ENCODE measurements at places on chromosomes 6 and 20.

GRCh38 chr6:73508776-73509175 lies 12.1 kb downstream of the EEF1A1 start:
- DNase-seq = no peak

DNA sequence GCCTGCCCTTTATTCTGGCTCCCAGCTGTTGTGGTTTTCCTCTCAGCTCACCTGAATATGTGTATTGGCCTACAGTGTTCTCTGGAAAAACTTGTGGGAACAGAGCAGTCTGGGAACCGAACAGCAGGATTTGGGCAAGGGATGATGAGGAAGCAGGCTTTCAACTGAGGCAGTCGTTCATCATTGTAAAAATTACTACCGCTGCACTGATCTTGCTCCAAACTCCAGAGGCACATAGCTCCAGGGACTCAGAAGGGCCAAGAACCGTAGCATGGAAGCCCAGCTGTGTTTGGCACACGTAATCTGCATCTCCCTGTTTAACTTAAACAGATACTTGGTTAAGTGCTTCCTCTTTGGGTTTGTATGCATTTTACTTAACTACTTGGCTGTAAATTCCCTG lies 48.3 kb upstream of the EEF1A1 start:
- no peak for DNase-seq

DNA sequence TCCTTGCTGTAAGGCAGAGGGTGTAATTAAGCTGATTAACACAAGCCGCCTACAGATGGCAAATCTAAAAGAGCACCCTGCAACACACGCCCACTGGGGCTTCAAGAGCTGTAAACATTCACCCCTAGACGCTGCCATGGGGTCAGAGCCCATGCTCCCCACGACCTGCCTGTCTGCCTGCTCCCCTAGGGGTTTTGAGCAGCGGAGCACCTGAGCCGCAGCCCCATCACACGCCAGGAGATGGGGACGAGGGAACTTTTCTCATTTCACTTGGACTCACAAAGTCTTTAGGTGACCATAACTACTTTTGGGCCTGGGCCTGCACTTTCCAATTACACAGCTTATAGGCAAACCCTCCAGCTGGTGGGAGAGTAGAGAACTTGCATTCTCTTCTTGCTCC lies 99.0 kb upstream of the SOX4 start:
- DNase-seq = no peak

DNA sequence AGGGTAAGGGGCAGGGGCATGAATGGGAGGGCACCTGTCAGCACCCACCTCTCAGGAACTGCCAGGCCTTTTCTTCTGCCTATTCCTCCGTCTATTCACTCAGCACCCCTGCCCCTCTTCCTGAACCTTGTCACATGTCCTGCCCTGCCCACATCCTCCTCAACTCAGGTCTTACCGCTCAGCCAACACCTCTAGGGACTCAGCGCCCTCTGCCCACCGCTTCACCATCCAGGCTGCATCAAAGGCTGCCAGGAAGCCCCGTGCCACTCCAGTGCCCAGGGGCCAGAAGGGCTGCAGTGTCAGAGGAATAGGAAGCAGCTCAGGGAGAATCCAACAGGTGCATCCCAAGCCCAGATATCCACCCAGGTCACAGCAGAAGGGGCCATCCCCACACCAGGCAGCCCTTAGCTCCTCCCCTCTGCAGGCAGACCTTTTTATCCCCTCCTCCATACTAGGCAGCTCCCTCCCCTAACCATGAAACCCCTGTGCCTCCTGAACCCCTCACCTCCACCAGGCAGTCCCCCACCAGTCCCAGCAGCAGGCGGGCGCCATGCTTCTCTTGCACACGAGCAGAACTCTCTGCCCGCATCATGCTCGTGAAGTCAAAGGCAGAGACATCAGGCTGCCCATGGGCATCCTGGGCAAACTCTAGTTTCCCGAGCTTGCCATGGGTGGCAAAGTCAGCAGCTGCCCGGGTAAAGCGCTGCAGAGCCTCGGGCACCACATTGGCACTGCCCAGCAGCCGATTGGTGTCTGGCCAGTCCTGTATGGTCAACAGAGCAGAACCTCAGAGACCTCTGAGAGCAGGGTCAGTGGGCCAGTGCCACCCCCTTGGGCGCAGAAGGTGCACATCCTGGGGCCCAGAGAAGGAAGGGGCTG lies 5.5 kb downstream of the MICAL1 start:
- no peak for DNase-seq

DNA sequence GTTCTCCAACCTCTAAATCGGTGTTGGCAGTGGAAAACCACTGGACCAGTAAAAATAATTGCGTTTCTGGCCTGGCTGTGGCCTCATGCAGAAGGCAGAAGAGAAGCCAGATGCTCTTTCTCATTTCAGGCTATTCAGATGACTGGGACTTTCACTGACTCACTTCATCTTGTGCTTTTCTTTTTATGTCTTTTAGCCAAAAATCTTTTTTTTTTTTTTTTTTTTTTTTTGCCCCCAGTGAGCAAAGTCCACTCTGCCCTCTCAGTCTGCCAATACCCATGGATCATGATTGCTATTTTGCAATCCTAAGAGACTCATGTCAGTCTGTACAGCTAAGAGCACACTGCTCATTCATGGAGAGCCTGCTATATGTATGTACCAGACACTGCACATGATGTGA lies 962.5 kb downstream of the KIF16B start:
- DNase-seq = no peak

DNA sequence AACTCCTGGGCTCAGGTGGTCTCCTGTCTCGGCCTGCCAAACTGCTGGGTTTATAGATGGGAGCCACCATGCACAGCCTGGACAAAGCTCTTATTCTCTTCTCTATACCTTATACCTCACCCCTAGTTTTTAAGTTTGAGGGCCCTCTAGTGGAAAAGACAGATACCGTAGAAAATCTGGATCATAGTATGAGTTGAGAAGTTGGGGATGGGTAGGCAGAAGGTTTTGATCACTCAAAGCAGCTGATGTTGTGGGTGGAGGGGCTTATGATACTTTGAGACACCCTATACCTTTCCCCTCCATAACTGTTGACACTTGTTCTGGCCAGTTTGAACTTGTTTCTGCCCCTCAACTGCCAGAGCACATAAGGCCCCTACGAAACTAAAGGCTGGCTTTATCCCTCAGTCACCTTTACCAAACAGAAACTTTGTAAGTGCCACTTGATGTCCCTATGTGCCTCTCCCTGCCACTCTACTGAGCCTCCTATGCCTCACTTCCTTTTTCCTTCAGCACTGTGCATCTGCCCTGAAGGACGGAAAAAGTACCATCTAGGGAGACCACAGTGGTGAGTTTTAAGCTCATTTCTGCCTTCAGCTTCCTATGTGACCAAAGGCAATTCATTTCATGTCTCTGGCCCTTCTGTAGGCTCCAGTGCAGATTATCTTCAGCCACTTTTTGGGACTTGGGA lies 28.6 kb downstream of the RALY start:
- no peak for DNase-seq

- DNase-seq = no peak
Observed at GRCh38 chr6:7106752-7107577, 796 bp upstream of the RREB1 start.

DNA sequence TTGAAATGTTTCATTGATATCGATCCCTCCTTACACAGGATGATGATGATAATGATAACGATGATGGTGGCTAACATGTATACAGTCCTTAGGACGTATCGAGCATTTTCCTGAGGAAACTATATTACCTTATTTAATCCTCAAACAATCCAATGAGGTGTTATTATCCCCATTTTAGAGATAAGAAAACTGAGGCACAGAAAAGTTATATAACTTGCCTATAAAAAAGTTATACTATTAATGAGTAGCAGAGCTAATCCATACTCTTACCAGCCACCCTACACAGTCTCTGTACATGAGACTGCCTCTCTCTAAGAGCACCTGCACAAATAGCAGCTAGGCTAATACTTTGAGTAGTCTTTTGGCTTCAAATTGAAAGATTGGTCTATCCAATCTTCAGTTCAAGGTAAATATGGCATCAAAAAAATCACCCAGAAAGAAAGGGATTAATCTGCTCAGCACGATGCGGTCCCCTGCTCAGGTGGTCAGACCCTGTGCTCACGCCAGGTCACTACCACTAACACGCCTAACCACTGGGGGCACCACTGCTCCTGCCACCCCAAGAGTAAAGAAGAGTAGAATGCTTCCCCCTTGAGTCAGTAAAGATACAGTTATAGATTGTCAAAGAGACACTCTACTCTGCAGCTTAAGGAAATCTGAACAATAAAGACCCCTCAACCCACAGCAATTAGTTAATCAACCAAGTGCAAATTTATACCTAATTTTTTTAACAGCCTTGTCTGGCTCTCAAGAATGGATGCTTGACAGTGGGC lies 15.0 kb downstream of the GABBR1 start:
- DNase-seq = no peak

DNA sequence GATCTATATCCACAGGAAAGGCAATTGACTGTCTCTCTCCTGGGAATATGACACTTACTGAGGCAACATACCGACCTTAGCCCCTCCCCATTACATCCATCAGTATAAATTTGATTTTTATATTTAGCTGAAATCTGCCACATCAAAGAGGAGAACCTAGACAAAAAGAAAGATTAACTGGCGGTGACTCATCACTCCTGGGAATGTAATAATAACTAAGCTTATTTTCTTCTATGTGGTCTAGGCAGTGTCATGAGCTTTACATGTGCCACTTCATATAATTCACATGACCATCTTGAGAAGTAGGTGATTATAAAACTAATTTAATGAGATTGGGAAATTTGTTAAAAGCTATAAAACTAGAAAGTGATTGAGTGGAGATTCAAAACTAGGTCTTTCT lies 520.0 kb upstream of the HS3ST5 start:
- no peak for DNase-seq

- no peak for DNase-seq
Observed at GRCh38 chr6:105194106-105194505, 14.3 kb upstream of the POPDC3 start.

GRCh38 chr6:108592371-108593337 lies 31.9 kb downstream of the FOXO3 start:
- DNase-seq = peak; percentile 67

DNA sequence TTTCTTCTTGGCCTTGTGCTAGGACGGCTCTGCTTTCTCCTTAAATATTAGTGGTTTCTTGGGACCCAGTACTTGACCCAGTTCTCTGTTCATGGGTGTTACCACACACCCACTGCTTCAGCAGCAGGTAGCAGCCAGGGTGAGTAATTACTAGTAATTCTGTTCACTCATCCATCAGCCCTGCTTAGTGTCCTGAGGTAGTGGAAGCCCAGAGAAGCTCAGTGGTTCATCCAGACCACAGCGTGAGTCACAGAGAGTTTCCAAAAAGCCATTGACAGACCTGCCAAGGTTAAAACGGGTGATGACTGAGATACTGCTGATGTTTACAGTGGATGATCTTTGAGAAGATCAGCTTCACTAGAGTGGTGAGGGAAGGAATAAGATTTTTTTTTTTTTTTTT lies 51.7 kb upstream of the HINT3 start:
- no peak for DNase-seq

DNA sequence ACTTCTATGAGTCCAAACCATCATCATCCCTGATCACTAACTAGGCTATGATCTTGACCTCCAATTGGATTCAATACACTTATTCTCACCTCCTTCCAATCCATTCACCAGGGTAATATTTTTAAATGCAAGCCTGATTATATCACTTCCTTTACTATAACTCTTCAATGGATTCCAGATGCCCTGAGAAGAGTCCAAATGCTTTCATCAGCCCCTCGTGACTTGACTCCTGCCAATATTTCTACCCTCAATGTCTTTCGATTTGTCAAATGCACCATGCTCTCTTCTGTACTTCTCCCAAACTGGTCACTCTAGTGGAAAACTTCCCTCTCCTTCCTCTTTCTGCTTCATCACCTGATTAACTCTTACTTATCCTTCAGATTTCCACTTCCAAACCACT lies 70.8 kb downstream of the CD164 start:
- no peak for DNase-seq

GRCh38 chr6:36432151-36432671 lies 10.4 kb downstream of the PXT1 start:
- no peak for DNase-seq

GRCh38 chr6:67683960-67684359 lies 951.1 kb upstream of the ADGRB3 start:
- no peak for DNase-seq

- no peak for DNase-seq
Observed at GRCh38 chr6:19712012-19712688, 125.0 kb upstream of the ID4 start.

DNA sequence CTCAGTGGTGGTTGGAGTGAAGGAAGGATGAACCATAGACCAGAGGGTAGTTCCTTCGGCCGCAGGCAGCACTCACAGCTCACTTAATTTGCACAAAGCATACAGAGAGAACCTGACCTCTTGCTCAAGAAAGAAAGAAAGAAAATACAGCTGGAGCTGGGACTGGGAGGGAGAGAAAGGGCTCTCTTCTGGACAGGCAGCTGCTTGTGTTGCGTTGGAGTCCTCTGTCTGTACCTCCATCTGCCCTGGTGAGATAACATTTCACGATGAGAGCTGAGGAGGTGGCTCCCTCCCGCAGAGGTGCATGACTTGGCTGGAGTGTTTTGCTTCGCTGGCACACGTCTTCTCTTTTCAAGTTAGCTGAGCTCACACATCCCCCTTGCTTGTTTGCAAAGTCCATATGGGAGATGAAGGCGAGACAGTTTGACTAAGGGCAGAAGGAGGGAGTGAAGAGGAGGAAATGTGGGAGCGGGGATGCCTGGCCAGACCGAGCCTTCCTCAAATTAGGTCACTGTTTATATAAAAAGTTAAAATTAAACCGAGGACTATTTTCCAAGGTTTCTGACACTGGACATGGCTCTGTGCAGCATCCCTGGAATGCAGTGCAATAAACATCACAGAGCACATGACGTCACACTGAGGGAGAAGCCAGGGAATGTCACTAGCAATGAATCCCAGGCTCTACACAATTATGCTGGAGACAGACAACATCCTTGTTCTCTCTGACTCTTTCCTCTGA lies 359.4 kb downstream of the CD83 start:
- peak; percentile 1 for DNase-seq

- no peak for DNase-seq
Observed at GRCh38 chr6:11496152-11497060, 41.1 kb upstream of the TMEM170B start.
